ENCODE measurements at places on chromosomes 2 and 18.

DNA sequence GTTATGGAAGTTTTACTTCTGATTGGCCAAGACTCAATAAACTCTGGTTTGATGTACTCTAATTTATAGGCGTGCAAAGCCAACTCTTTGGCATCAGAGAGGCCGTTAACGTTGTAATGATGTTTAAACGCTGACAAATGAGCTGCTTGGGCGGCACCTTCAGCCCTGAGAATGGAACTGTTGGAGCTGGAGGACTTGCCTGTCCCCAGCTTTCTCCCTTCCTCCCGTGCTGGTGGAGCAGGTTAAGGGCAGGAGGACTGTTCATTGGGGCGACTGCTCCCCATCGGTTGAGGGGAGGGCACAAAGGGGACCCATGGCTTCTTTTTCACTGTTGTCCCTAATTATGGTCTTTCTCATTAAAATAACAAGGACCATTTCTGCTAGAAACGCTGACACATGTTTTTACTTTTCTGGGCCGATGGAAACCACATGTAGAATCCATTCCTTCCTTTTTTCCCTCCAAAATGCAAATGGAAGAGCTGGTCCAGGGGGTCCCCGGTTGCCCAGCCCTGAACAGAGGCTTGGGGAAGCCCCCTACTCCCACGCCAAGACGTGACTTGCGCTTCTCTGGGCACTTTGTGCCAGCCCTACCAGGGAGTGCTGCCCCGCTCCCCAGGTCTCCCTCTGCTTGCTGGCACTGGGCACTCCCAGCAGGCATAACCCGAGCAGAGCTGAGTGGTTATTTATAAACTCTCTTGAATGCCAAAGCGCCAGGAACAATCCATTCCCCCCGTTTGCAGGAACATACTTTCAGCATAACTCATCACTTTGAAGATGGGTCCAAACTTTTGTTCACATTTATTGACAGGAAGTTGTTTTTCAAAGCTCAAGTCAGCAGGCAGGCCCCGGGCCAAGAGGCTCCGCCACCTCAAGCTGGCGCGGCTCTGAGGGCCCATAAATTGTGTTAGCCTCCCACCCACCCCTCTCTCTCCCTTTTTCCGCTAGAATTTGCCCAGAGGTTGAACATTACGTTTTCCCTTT, 170.1 kb downstream of the ASB1 start:
- peak; percentile 89 for DNase-seq

- DNase-seq, result no peak
Measured at GRCh38 chr2:16438613-16439321, 226.9 kb downstream of the CYRIA start.

DNA sequence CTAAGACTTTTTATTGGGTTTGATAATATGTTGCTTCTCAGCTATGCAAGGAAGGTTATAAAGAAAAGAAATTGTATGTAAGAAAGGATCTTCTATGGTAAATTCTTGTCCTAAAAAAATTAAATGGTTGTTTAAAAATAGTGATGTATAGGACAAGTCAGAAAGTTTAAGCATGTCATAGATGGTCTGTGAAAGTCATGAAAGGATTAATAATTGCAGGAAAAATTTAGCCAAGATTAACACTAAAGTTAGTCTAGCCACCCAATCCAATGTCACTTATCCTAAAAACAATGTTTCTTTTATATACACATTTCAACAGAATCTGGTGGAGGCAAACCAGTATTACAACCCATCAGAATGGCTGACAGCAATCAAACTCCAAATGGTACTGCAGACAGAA, 1046.7 kb upstream of the SLC39A10 start:
- DNase-seq, result no peak

DNA sequence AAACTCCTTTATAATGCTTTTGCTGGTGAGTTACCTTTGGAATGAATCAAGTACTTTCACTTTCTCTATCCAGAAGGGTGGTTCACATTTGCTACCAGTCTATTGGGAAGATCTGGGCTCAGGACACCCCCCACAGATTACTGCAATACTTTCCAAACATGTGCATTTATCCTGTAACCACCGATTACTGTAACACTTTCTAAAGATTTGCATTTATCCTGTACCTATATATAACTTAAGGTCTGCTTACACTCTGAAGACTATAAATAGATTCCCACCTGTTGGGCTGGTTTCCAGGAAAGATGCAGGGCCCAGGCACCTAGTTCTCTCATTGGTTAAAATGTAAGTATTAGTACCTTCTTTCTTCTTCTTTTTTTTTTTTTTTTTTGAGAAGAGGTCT, 113.0 kb upstream of the NEDD4L start:
- DNase-seq, result no peak

- DNase-seq, result no peak
Measured at GRCh38 chr2:109195193-109196045, 66.4 kb downstream of the SH3RF3 start.

GRCh38 chr2:210387074-210387473, 72.1 kb upstream of the MYL1 start:
- no peak for DNase-seq

- DNase-seq, result no peak
Measured at GRCh38 chr18:32372381-32373061, 98.2 kb downstream of the GAREM1 start.

GRCh38 chr2:46187112-46187618, 110.0 kb upstream of the EPAS1 start:
- no peak for DNase-seq

GRCh38 chr2:37588316-37588777, 83.1 kb downstream of the CDC42EP3 start:
- DNase-seq, result no peak

GRCh38 chr2:81576713-81577112, 1272.2 kb upstream of the LRRTM1 start:
- DNase-seq, result no peak

DNA sequence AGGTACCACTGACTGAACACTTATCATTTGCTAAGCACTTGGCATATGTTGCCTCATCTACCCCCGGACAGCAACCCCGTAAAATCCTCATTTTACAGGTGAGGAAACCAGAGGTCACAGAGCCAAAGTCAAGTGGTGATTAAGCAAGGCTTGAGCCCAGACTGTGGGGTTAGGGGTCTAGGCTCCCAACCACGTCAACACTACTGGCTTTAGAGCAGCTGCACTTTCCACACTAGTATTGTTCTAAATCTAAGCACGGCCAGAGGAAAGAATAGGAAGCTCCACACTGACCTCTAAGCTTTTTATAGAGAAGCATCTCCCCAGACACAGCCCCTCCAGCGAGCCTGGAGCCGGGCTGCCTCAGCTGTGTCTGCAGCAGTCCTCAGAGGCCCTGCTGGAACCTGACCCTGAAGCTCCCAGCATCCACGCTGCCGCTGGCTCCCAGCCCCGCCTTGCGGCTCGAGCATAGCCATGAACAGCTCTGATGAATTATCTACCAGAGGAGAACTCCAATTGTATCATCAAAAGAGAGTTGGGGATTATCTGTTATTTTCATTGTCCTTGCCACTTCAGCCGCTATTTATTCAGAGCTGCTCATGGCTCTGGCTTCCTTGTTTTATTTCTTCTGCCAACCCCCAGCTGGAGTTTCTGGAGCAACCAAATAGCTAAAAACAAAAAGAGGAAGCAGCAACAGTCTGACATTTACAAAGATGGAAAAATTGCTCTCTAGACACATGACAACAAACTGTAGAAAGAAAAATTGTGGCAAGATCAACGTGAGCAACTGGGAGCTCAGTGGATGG, 62.2 kb upstream of the RTN4 start:
- peak; percentile 89 for DNase-seq

- no peak for DNase-seq
Measured at GRCh38 chr18:53422896-53423295, 801.6 kb downstream of the MBD2 start.

DNA sequence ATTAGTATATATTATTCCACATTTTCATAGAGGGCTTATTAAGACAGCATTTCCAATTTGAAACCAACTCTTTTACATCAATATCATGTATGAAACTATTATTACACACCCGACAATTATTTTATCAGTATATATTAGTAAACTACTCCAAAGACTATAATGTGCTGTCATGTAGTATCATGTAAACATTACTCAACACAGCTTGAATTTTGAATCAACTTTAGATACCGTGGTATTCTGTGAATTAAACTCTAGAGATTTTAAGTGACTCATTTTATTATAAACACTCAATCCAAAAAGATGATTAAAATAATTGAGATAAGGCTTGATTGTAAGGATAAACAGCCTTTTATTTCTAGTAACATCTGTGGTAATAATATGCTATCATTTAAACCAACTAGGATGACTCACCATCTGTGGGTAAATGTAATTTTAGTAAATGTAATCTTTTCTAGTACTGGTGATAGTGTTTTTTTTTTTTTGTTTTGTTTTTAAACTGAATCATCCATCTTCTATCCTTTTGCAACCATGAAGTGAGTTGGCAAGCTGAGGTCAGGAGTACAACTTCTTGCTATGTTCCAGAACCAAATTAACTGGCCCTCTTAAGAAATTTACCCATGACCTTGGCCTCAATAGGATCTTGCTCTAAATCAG, 144.3 kb upstream of the SMAD7 start:
- DNase-seq, result no peak

- DNase-seq, result no peak
Measured at GRCh38 chr2:226847090-226847489, 11.2 kb downstream of the RHBDD1 start.

DNA sequence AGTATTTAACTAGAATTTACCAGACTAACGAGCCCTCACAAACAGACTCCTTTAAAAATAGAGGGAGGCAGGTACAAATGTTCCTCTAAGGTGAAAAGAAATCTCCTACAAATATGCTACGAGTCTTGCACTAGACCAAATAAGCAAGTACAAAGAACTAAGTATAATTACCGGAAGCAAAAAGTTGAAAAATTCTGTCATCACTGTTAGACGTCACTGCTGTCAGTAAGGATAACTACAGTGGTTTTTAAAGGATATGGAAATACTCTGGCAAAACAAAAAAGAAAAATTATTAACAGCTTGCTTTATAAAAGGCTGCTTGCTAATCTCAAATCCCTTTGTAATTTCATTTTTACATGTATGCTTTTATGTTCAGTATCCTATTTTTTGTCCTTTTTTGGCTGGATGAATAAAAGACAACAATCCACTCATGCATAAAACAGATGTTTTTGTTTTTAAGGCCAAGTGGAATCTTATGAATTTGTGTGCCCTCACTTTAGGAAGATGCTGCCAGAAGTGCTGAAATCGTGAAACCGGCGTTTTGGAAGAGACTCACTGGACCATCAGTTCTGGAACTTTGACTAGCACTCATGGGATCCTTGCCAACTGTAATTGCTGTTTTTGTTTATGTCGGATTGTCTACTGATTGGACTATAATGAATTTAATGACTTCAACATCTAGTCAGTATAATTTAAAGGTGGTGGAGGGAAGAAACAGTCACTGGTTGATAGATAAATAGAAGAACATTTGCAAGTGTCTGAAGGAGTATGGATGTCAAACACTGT, 6.7 kb downstream of the ZNF521 start:
- no peak for DNase-seq

- DNase-seq, result no peak
Measured at GRCh38 chr2:191617575-191617974, 60.4 kb upstream of the NABP1 start.

GRCh38 chr18:57373017-57373416, 20.7 kb downstream of the ST8SIA3 start:
- no peak for DNase-seq

GRCh38 chr2:121918231-121918630, 162.8 kb downstream of the TSN start:
- DNase-seq, result no peak

All from aorta (tissue), 5 donors.